T-helper 22 cell (primary cell): ENCODE measurements at places on chromosomes 3 and 15.
A peak's percentile ranks its signal among the peaks of the same experiment; 100 is the strongest.

DNA sequence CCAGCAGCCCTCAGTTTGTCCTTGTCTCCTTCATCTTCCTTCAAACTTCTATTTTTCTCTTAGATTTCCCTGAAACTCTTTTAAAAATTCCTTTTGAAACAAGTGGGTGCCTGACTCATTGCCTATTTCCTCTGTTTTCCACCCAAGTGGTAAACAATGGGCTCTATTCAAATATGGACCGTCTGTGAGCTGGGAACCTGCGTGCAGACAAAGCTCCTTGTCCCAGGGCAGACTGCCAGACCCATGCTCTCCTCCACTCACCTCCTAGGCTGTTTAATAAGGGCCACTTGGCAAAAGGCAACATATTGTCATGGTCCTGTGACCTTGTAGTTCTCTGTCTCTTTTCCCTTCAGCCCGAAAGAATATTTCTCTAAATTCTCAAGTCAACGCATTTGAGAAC, 332.7 kb upstream of the THBS1 start:
- DNase-seq, result no peak

GRCh38 chr15:100807028-100807427, 72.6 kb upstream of the ALDH1A3 start:
- no peak for DNase-seq

DNA sequence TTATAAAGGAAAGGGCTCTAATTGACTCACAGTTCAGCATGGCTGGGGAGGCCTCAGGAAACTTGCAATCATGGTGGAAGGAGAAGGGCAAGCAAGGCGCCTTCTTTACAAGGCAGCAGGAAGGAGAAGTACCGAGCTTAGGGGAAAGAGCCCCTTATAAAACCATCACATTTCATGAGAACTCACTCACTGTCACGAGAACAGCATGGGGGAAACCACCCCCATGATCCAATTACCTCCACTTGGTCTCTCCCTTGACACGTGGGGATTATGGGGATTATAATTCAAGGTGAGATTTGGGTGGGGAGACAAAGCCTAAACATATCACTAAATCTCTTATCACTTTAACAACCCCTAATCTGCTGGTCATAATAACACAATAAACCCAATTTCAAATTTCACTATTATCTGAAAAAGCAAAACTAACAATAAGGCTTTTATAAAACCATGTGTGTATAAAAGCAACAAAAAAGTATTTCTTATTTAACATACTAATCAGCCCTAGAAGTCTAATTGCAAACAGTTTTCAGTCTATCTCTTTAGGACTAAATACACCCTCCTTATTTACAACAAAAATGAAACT, 43.2 kb downstream of the SCAPER start:
- DNase-seq, result no peak

DNA sequence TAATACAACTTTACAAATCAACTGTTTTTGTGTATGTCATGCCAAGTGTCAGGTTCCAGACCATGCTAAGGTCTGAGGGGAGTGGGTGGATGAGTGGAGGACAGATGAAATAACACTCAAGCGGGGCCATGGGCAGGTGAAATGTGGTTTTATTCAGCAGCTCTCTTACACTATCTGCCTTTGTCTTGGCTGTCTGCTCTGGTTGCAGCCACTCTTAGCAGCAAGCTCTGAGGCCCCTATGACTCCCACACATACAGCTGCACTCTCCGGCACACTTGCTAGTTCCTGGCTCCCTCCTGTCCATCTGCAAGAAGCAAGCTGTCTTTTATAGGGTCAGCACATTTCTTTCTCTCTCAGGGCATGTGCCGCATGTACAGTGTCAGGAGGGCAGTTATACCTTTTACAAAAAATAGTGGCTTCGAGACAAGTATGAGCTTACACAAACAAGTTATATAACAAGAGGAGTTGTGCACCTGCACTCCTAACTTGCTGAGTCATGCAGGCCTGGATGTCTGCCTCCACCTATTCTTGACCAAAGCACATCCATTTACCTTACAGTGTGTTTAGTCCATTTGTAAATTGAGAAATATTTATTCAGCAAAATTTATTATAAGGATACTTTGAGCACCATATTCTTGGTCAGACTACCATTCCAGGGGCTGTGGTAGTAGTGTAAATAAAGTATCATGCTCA, 683.7 kb upstream of the CBLB start:
- no peak for DNase-seq

DNA sequence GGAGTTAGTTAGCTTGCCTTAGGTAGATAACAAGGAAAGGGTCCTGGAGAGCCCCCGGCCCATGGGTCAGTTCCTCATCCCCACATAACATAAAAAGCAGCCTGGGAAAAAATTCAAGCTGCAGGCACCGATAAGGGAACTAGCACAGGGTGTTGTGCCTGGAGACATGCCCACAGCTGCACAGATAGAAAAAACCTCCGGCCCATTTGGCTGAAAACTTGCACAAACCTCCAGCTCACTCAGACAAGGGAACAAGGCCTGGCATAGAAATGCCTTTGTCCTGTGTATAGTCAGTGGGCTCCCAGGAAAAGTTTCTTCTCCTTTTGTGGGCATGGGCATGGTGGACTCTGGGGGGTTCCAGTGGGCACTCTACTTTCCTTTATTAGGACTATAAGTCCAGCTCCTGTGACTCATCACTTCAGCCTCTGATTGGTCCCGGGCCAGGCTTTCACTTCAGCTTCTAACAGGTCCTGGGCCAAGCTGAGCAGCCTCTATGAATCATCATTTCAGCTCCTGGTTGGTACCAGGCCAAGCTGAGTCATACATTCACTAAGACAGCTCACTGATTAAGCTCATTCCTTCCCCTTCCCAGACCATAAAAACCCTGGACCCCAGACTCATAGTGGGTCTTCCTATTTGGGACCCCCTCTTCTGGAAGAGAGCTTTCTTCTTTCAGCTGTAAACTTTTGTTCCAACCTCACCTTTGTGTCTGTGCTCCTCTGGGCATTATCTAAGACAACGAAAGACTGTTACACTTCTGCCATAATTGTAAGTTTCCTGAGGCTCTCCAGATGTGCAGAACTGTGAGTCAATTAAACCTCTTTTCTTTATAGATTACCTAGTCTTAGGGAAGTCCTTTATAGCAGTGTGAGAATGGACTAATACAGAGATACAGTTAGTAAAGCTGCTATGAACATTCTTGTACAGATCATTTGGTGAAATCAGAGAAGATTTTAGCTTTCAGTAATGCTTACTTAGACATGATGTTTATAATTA, 348.0 kb upstream of the DPPA4 start:
- DNase-seq, result no peak

- DNase-seq, result no peak
These were observed 10.9 kb downstream of the ZBTB47 start for GRCh38 chr3:42664438-42664803.

- peak; percentile 4 for DNase-seq
These were observed 639 bp downstream of the MKRN3 start for GRCh38 chr15:23566071-23566554.

GRCh38 chr15:29516929-29517328, 247.3 kb upstream of the NSMCE3 start:
- no peak for DNase-seq

DNA sequence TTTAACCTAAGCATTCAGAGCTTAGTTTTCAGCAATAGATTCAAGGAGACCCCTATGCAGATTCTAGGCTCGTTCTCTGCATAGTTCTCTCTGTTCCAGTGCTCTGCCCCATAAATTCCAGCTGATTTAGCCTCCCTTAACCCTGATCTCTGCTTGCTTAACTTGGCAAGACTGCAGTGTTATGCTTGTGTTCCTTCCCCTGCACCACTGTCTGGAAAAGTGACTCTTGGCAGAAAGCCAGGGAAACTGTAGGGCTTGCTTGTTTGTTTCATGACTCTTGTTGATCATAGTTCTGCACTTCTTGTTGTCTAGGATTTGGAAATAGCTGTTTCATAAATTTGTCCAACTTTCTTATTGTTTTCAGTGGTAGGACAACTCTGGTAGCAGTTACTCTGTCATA, 40.1 kb downstream of the ANAPC13 start:
- DNase-seq, result no peak

- DNase-seq, result no peak
These were observed 210.6 kb downstream of the PTPRG start for GRCh38 chr3:61771976-61772375.

DNA sequence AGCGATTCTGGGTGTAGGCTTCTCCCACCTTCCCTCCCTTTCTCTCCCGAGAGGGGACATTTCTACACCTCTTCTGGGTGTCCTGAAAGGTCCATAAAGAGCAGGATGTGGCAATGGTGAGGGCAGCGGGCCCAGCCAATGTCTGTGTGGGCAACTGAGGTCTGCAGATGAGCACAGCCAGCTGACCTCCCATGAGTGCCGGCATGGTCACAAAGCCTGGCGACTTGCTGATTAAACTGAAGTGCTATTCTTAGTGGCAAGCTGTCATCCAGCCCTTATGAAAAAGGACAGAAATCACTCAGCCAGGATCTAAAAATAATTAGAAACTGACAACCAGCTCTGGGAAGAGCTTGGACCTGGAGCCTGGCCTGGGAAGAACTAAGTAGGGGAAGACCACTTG, 124.3 kb upstream of the RGMA start:
- DNase-seq, result no peak

- DNase-seq, result no peak
These were observed 24.6 kb upstream of the DMXL2 start for GRCh38 chr15:51647128-51647562.

DNA sequence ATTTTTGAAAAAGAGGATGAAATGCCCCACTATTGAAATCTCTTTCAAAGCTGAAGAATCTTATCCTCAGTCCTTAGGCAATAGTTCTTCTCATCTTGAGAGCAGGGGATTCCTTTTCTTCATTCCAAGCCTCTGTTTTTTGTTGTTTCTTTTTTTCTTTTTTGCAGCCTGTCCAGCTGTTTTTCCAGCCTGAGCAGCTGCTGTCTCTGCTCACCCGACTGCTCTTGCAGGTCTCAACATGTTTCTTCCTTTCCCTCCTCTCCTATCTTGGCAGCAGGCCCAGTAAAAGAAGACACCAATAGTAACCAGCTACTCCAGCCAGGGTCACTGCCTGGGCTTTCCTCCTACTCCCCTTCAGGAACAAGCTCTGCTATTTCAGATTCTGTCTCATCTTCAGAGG, 23.8 kb downstream of the MEX3B start:
- no peak for DNase-seq
